HCEC 1CT (cell line): ENCODE measurements at places on chromosomes 7 and 10.

DNA sequence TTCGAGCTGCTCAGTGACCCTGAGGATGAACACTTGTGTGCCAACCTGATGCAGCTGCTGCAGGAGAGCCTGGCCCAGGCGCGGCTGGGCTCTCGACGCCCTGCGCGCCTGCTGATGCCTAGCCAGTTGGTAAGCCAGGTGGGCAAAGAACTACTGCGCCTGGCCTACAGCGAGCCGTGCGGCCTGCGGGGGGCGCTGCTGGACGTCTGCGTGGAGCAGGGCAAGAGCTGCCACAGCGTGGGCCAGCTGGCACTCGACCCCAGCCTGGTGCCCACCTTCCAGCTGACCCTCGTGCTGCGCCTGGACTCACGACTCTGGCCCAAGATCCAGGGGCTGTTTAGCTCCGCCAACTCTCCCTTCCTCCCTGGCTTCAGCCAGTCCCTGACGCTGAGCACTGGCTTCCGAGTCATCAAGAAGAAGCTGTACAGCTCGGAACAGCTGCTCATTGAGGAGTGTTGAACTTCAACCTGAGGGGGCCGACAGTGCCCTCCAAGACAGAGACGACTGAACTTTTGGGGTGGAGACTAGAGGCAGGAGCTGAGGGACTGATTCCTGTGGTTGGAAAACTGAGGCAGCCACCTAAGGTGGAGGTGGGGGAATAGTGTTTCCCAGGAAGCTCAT lies 1.1 kb downstream of the DDIT4 start:
- DNase-seq, result peak; percentile 51

DNA sequence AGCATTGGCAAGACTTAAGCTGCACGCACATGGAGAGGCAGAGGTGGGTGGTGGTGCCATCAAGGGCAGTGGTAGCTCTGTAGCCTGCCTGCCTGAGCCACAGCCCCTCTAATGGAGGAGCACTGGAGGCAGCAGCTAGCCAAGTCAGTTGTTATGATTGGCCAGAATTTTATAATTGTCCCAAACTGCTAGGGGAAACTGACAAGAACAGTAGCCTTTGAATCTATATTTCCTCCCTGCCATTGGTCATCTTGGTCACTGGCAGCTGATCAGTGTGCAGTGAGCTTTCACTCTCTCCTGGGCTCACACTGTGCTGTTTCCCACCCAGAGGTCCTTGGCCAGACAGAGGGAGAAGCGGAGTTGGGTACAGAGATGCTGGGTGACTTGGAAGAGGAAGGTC lies 9.6 kb upstream of the ZNF783 start:
- no peak for DNase-seq

DNA sequence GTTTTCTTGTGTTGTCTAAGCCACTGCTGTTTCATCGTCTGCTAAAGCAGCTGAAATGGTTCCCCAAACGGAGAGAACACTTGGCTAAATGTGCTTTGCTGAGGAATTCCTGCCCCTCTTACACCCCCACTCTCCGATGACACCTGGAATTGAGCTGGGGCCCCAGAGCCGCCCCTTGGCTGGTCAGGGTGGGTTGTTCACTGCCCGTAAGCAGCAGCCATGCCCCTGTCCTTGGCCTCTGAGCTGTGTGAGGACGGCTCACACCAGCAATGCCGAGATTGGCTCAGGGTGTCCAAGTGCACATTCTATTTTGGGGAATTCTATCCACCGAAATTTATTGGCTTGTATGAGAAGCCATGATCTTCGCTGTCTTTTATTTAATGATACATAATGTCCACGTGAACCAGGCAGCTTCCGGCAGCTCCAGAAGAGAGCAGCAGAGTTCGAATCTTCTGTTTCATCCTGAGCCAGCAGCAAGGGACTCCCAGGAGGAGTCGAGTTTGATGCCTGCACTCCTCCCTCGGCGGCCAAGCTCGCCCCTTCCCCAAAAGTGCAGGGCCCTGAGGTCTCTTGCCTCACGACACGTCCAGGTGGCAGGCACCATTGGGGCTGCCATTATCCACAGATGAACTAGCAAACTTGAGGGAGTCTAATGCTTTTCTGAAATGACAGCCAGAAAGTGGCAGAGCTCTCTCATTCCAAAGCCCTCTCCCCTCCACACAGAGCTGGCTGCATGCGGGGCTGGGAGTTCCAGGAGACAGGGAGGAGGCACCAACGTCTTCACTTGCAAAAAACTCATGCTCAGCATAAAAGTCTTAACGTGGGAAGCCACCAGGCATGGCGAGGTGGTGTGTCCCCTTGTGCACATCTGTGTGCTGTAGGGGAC lies 114.0 kb downstream of the WDR37 start:
- no peak for DNase-seq

GRCh38 chr10:3828404-3829155 lies 43.6 kb upstream of the KLF6 start:
- DNase-seq, result peak; percentile 69

GRCh38 chr7:81031243-81031642 lies 112.4 kb upstream of the SEMA3C start:
- DNase-seq, result no peak

- peak; percentile 27 for DNase-seq
Observed at GRCh38 chr10:115572740-115573455, 479.7 kb downstream of the ATRNL1 start.

GRCh38 chr10:79444199-79445119 lies 965 bp downstream of the ZCCHC24 start:
- DNase-seq, result peak; percentile 56

GRCh38 chr10:351770-352334 lies 216.6 kb downstream of the ZMYND11 start:
- no peak for DNase-seq

DNA sequence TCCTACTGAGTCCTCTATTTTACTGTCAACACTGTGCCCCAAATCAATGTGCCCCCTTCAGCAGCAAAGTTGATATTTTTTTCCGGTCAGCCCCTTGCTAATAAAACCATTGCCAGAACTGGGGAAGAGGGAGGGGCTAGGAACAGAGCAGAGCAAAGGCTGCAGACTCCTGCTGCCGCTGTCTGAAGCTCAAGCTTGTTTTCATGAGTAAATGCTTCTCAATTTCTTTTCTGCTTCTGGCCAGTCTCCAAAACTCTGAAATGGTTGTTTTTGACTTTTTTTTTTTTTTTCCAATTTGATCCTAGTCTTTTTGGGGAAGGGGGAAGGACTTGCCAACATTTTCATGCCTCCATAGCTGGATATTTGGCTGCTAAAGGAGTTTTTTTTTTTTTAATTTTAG lies 26.7 kb upstream of the PROSER2 start:
- DNase-seq, result no peak

DNA sequence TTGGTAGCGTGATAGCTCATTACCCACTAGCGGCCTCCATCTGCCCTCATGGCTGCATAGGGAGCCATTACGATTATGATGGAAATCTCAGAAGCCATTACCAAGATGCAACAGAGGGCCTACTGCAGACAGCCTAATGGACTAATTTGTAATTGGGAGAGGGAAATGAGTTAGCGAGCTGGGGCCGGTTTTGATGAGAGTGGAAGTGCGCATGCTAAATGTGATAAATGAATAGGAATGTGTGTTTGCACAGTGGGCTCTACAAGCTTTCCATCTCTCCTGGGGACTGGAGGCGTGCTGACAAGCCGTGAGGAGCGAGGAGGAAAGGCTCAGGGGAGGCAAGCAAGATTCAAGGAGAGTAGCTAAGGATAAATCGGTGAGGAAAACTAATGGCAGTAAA lies 644.5 kb upstream of the GALNT17 start:
- DNase-seq, result no peak

DNA sequence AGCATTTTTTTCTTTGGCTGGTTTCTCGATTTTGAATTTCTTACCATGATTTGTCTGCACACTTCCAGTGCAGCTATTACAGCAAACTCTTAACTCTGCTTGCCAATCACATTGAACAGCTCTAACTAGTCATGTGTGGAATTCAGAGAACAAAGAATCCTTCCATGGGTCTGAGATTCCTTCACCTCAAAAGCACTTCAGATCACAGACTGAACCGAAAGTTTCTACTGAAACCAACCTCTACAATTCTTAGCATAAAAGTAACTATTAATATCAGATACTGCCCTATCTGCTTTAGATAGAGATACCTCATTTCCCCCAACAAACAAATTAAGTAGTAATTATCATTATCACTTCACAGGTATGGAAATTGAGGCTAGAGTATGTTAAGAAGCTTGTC lies 56.5 kb upstream of the SP4 start:
- DNase-seq, result no peak

DNA sequence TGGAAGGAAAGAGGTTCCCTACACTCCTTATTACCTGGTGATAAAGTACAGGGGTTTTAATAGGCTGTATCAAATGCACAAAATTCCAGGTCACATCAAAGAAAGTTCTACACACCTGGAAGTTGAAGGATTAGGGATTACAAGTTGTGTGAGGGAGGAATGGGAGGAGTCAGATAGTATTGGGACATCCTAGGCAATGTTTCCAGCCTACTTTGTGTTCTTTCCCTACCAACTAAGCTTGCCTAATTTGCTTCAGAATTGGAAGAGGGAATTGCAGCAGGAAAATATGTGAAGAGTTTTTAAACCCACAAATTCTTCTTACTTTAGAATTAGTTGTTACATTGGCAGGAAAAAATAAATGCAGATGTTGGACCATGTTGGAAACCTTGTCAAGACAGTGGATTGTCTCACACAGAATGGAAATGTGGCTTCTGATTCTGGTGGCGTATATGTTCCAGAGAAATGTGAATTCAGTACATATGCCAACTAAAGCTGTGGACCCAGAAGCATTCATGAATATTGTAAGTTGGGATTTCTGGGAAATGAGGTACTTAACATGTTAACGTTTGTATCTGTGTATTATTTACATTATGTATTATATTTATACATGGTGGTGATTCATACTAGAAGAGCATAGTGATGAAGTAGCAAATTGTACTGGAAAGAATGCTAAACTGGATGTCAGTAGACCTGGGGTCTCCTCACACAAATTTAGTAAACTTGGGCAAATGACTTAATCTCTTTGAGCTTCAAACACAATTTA lies at the start of gene LIPM:
LIPM (plus strand) TSS at position 208 of the 763 bp plus-strand sequence; CDS start at position 375, 167 bp downstream.
- DNase-seq, result no peak
